ENCODE measurements at places on chromosomes 4 and X. TPM values are rescaled to one million over a fixed set of nuclear protein-coding genes. Genes with fewer than 3 reads are reported as not detected.

GRCh38 chrX:23854122-23854521 lies 53.6 kb downstream of the APOO start:
- DNase-seq: no peak

- DNase-seq: no peak
These were observed 352.8 kb upstream of the ATOH1 start for GRCh38 chr4:93475730-93476129.

The IL21 gene
- not detected for total RNA-seq

DNA sequence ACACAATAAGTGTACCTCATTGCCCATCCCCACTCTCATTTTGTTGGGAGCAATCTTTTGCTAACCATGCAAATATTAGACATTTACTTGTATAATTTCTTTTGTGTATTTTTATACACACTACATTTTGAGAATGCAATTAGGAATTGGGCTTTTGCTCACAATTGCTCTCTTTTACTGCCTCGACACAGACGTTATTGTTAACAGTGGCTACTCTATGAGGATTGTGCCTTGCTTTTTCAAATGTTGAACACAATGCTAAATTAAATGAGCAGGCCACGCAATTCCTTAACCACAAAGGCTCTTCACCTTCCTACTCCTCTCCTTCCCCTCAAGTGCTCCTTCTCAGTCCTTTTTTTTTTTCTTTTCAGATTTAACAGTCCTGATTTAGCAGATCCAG lies 42.8 kb upstream of the HPF1 start:
- no peak for DNase-seq

DNA sequence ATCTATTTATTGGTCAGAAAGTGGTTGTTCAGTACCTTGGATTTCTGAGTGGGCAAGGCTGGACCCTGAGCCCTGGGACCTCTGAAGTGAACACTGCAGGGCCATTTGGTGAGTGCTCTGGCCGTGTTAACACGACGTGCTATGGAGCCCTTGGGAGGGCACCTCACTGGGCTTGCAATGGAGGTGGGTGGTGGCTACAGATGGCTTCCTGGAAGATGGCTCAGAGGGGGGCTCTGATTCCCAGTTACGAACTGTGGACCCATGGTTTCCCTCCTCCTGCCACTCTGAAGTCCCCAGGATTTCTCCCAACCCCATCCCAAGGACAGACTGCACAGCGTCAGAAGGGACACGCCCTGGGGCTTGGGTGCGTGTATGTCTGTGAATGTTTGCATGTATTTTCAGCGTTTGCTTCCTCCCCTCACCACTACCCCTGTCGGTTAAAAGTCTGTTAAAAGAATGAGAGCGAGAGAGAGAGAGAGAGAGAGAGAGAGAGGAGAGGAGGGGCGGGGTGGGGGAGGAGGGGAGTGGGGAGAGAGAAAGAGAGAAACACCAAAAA lies 3.7 kb upstream of the RHOH start:
- DNase-seq: no peak

DNA sequence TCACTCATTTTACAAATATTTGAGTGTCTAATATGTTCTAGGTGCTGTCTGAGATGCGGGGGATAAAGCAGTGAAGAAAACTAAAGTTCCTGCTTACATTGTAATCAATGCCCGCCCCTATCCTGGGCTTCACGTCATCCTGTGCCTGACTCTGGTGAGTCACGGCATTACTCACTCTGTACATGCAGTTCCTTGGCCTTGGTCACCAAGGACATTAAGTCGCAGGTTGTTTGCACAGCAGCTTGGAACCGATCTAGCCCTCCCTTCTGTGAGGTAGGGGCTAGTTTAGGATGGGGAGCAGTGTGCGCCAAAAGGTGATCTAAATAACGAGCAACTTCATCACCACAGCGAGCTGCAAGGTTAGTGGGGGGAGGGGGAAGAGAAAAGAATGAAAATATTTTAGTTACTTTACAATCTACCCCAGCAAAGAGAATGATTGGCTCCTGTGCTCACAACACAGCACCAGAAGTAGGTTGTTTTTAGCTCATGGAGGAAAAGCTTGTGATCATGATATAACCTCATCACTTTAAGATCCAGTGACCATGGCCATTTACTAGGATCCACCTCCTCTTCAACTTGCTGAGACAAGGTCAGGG lies 48.0 kb upstream of the HDAC8 start:
- no peak for DNase-seq
